ENCODE measurements at places on chromosomes 7 and 10.

- DNase-seq = no peak
Observed at GRCh38 chr7:22442187-22442881, 57.7 kb downstream of the STEAP1B start.

DNA sequence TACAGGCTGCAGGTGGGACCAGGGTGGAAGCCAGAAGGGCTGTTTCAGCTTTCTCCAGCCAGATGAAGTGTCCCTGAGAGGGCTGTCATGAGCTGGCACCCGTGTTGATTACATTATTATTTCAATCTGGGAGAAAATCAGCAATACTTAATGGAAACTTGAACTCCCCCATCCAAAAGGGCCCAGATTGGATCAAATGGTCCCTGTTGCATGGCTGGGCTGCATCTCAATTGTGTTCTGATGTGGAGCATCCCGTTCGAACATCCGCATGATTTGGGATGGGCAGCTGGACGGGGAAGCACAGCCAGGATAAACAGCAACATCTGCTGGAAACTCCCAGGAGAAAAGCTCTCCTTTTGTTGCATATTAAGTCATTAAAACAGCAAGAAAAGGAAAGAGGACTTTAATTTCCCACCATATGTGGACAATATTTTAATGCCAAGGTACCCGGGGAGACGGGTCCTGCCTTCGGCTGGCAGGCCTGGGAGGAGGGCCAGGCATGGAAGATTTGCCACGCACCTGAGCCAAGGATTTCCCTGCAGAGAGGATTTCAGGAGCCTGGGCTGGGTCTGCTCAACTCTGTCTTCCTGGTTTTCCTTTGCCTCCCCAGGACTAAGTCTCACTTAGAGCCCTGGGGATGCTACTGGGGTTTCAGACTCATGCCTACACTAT, 52.4 kb downstream of the NPTX2 start:
- DNase-seq = no peak

DNA sequence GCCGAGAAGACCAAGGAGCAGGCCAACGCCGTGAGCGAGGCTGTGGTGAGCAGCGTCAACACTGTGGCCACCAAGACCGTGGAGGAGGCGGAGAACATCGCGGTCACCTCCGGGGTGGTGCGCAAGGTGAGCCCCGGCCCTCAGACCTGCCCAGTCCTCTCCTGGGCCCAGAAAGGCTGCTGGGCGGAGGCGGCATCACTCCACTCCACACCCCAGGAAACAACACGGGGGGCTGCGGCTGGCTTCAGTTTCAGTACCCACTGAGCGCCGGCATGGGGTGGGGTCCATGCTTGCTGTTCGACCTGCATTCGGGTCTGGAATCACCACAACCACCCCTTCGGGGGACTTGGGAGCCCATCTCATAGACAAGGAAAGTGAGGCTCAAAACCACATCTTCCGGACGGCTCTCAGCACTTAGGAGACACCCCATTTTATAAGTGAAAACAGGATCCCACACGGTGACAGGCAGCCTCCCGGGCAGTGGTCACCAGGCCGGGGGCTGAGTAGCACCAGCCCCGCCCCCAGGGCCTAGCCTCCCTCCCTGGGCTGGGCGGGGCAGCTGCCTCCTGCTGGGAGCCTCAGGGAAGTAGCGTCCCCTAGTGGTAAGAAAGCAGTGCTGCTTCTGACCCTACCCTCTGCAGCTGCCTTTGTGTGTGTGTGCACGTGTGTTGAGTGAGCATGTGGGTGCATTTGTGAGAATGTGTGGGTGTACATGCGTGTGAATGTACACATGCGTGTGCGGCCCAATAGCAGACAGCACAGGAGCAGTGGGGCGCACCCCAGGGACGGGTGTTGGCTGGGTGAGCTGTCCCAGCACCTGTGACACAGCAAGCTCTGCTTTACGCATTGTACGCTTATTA, 1.8 kb downstream of the SNCG start:
- DNase-seq = no peak

GRCh38 chr10:29313071-29313470, 24.2 kb downstream of the LYZL1 start:
- DNase-seq = no peak

DNA sequence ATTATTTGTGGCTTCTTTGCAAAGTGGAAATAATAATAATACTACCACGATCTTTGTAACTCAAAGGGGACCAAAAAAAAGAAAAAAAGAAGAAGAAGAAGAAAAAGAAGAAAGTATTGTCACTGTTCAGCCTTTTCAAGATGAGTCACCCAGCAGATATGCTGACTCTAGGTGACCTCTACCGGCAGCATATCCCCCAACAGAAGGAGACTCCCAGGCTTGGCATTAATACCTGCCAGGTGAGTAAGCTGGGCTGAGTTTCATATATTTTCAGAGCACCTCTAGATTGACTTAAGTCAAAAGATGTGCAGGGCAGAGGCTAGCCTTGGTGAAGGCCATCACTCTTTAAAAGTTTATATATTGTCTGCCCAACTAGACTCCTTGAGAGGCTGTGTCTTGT, 30.4 kb upstream of the GPR26 start:
- no peak for DNase-seq

- peak; percentile 85 for DNase-seq
Observed at GRCh38 chr10:114541081-114541796, 116.8 kb downstream of the ABLIM1 start.

DNA sequence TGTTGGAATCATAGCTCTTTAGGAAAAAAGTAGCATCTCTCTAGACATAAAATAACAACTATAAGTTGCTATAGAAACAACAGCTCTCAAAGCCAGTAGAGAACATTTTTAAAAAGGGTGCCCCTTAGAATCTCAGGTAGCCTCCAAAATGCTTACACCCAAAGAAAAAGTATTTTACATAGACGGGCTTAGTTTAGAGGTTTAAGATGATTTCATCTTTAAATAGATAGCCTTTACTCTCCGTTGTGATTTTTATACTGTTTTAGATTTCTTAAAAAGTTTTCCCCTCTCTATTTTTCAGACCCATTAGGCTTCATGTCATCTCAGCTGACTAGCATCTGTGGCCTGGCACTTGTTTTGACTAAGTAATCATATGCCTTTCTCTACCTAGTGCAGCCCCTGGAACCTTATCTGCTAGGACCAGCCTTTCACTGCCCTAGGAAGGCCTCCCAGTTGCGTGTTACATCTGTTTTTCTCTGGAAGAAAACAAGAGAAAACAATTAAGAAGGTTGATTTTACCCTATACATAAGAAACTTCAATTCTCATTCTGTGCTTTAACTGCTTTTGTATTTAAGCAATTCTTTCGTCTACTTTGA, 6.9 kb upstream of the BPGM start:
- DNase-seq = no peak

DNA sequence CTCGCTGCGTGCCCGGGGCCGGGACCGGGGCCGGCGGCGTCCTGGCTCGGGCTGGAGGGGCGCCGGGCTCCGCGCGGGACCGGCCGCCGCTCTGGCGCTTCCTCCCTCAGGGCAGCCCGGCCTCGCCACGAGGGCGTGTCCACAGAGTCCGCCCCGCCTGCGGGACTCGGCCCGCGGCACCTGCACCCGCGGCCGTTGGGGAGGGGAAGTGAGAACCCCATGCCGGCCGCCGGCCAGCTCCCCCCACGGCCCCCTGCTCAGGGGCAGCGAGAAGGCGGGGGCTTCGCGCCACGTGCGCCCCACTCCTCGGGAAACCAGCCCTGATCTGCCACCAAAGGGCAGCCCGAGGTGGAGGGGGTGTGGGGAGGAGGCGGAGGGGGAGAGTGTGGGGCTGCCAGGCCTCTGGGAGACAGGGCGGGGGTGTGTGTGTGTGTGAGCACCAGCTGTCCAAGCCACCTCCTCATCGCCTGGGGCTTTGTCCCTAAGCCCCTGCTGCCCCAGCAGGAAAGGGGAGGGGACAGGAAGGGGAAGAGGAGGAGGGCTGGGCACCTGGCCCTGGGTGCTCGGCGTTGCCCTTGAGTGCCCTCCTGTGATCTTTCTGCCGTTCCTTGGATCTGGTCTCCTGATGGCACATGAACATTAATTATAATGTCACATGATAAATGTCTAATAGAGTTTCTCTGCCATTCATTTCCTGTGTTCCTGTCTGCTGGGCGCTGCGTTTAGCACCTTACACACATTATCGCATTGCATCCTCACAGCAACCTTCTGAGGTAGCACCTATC, at the start of gene PIK3AP1:
PIK3AP1 (minus strand) TSS at position 93 of the 785 bp plus-strand sequence. CDS start 120 bp downstream, outside the sequence.
- peak; percentile 4 for DNase-seq

- DNase-seq = no peak
Observed at GRCh38 chr10:94645285-94645684, 38.2 kb upstream of the CYP2C18 start.

DNA sequence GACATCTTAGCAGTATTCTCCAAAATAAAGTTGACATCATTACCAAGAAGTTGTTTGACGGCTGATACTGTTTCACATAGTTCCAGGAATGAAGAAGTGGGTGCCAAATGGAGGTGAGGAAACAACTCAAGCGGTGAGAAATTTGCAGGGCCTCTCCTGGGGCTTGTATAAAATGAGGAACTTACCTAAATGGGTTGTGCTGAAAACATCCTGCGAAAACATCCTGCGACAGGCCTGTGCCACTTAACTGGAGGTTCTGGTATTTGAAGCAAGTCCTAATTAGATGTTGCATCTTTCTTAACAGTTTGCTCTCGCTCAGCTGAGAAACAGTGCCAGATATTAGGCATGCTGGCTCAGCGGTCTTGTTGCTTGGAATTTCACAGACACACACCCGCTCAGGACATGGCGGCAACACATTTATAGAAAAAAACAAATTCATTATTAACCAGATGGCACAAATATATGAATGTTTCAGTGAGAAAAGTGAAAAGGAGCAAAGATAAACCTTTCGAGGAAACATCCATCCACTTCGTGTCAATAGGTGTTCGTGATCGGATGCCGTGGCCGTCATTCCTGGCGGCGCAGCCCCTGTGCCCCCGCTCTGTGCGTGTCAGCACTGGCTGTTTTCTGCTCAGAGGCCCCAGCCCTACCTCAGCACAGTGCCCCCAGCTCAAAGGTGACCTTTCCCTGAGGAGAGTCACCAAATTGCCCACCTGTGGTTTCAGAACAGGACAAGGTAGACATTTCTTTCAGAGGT, 48.1 kb downstream of the CDC123 start:
- no peak for DNase-seq

DNA sequence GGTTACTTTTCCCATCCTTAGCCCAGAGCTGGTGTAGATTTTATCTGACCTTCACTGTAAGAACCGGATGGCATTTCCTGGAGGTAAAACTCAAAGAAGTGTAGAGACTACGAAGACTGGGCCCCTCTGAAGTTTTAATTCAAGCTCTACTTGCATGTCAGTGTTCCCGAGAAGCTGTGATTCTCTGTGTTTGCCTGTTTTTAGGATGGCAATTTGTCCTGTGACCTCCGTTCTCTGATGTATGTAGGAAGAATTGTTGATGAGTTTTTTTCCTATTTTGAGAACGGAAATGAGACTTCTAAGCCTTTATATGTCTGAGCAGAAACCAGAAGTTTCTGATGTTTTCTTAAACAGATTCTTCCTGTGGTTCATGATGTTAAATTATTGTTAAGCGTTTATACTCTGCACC, 94.1 kb downstream of the CDCA7L start:
- DNase-seq = peak; percentile 25

- DNase-seq = peak; percentile 27
Observed at GRCh38 chr10:99619090-99619800, 994 bp downstream of the SLC25A28 start.

- no peak for DNase-seq
Observed at GRCh38 chr10:62004042-62004441, 102.5 kb downstream of the ARID5B start.
